Fibroblast of pulmonary artery (primary cell): ENCODE measurements at places on chromosomes 2 and 18.

DNA sequence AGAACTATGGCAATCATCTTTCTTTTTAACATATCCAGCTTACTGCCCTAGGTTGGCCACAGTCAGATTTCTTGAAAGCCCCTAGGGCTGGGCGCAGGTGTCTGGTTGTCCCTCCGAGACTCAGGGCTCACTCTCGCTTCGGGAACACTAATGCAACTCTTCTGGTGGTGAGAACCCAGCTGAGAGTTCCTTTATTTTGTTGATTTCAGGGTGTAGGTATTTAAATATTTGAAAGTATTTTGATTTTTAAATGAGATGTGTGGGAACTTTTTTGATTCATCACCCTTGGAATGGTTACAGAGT lies 40.7 kb downstream of the INPP4A start:
- no peak for DNase-seq

- no peak for DNase-seq
Measured at GRCh38 chr2:70967189-70967588, 11.2 kb upstream of the ANKRD53 start.

DNA sequence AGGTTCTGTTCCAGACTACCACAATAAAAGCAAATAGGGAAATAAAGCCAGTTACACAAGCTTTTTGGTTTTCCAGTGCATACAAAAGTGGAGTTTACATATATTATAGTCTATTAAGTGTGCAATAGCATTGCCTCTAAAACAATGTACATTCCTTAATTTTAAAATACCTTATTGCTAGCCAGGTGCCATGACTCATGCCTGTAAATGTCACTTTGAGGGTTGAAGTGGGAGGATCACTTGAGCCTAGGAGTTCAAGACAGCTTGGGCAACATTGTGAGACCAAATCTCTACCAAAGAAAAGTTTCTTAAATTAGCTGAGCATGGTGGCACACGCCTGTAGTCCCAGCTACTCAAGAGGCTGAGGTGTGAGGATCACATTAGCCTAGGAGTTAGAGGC lies 52.9 kb upstream of the IMP4 start:
- DNase-seq = no peak

- DNase-seq = peak; percentile 67
Measured at GRCh38 chr18:61991201-61991600, 98.4 kb upstream of the RNF152 start.
